ENCODE measurements at places on chromosomes 1 and 21. TPM values are rescaled to one million over a fixed set of nuclear protein-coding genes. Genes with fewer than 3 reads are reported as not detected.

MAP3K21 gene
- 0.18 TPM for total RNA-seq

PDZK1IP1 gene
- total RNA-seq: not detected

FCRL4 gene
- total RNA-seq: not detected

KIF14 gene
- total RNA-seq: 13.4 TPM

CELA3B gene
- not detected for total RNA-seq

SLC30A2 gene
- not detected for total RNA-seq

ALG14 gene
- 2.4 TPM for total RNA-seq

AADACL3 gene
- total RNA-seq: not detected

FOXJ3 gene
- total RNA-seq: 17.4 TPM

GORAB gene
- total RNA-seq: 6.5 TPM

RPTN gene
- total RNA-seq: not detected

CFAP141 gene
- total RNA-seq: not detected
